CD4-positive, alpha-beta T cell treated with Interleukin-21 for 1 hour (primary cell): ENCODE measurements at places on chromosomes 4 and X.

GRCh38 chr4:142696334-142697122 is 149.6 kb downstream of the INPP4B start:
- peak; percentile 27 for DNase-seq

- DNase-seq, result no peak
Observed at GRCh38 chr4:69124941-69125340, 28.7 kb downstream of the UGT2B7 start.

DNA sequence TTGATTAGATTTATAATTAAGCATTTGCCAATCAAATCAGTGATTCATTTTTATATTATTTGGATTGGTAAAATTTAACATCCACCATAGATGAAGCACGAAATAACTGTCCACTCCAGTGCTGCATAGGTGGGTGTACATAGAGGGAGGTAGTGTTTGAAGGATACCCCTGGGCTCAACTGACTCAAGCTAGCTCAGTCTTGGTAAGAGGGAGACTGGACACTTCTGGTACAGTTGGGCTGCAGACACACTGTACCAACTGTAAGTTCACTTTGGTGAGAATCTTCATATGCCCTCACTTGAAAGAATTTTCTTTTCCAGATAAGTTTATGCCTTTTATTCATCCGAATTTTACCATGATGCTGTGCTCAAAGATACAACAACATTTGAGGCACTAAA is 48.6 kb upstream of the UGT2B15 start:
- no peak for DNase-seq

DNA sequence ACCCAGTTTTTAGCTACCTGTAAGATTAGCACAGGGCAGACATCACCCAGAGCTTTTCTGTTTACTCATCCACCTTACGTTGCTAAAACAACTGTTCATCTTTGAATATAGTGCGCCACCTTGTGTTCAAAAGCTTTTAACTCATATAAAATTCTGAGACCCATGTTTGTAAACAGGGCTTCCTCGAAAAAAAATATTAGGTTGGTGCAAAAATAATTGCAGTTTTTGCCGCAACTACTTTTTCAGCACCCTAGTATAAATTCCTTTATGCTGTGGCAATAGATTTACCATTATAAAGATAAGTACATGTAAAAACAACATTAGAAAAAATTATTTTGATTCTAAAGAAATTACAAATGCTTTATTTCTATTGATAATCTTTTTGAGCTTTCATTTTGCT is 147.9 kb downstream of the LRBA start:
- peak; percentile 85 for DNase-seq

DNA sequence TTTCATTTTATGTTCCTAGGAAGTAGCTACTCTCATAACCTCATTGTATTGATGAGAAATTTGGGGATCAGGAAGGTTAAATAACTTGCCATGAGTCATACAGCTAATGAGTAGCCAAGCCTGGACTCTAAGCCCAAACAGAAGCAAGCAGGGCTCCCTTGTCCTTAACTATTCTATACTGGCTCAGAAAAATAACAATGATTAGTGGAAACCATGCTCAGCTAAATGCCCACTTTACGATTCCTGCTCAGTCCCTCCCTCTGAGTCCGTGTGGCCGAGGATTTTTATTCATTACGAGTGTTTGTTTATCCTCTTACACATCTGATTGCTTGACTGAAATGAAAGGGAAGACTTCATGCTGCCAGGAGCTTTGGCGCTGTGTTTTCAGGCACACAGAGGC is 100.9 kb downstream of the SLC34A2 start:
- DNase-seq, result no peak

DNA sequence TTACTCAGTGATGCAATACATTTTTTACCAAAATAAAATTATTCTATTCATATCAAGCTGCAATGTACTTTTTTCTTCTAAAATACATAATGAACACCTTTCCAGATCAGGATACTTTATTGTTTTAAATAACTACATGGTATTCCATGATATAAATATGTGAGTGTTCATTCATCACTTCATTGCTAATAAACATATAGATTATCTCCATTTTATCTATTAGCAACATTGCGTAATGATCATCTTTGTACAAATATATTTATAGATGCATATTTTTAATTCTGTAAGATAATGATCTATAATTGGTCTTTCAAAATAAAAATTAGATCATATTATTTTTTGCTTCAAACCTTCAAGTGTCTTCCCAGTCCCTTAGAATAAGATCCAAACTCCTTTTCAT is 156.1 kb upstream of the HHIP start:
- DNase-seq, result no peak

DNA sequence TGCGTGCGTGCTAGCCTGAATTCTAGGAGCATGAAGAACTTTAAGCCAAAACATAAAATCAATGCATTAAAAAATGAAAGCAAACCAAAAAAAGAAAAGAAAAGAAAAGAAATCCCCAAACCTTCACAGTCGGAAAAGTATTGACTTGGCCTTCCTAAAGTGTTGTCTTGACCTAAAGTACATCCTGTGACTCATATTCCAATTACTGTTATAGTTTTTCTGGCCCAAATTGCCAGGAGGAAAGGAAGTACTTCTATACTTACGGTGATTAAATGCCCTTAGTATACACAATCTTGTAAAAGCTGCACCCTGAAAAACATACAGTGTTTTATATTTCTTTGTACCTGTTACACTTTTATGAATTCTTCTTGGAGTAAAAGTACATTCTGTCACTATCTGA is 512.8 kb downstream of the ANKRD50 start:
- no peak for DNase-seq

GRCh38 chr4:123288309-123289025 is 108.1 kb upstream of the SPRY1 start:
- DNase-seq, result no peak

GRCh38 chrX:47634871-47635575 is 5.3 kb upstream of the CFP start:
- DNase-seq, result peak; percentile 28

- peak; percentile 38 for DNase-seq
Observed at GRCh38 chrX:20066968-20067708, 49.6 kb downstream of the MAP7D2 start.

DNA sequence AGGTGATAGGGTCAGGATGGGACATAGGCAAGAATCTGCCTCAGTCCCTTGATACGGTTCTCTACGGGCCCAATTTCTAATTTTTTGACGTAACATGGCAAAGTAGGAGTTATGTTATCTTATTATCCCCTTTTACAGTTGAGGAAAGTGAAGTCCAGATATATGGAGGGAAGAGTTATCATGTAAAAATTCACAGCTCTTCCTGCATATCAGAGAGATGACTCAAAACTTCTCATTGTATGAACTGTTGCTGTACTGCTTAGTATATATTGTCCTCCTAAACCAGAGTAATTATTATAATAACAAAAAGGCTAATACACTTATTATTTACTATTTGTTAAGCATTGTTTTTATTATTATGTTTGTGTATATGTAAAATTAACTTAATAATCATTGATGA is 260.5 kb upstream of the IGFBP7 start:
- DNase-seq, result no peak

GRCh38 chrX:112941209-112941837 is 100.7 kb upstream of the AMOT start:
- no peak for DNase-seq

DNA sequence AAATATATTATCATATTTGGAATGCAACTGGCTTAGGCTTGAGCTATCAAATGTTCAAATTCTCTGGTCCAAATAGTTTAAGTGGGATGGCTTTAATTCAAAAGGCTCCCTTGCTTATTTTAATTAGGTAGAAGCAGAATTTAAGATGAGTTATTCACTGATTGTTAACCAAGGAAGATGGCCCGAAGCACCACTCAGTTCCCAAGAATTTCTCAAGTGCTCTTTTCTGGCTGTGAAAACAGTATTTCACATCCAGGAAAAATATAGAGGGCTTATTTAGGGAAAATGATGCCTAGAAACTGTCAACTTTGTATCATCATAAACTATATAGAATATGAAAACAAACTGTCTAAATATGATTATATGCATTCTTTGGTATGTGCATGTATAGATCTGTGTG is 246.5 kb upstream of the SFRP2 start:
- DNase-seq, result no peak

DNA sequence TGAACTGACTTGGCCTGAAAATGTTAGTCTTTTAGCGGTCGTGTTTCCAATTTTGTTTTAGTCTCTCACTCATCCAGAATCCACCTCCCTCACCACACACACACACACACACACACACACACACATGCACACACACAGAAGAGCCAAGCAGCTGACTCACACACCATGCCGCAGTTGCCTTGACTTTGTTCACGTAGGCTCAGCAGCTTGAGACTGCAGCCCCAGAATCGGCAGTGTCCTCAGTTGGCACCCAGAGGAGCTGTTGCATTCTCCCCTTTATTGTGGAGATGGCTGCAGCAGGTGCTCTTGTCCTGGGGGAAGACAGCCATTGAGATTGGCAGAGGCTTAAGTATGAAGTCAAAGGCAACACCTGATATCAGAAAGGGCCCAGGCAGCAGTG is 20.9 kb upstream of the XPNPEP2 start:
- no peak for DNase-seq

DNA sequence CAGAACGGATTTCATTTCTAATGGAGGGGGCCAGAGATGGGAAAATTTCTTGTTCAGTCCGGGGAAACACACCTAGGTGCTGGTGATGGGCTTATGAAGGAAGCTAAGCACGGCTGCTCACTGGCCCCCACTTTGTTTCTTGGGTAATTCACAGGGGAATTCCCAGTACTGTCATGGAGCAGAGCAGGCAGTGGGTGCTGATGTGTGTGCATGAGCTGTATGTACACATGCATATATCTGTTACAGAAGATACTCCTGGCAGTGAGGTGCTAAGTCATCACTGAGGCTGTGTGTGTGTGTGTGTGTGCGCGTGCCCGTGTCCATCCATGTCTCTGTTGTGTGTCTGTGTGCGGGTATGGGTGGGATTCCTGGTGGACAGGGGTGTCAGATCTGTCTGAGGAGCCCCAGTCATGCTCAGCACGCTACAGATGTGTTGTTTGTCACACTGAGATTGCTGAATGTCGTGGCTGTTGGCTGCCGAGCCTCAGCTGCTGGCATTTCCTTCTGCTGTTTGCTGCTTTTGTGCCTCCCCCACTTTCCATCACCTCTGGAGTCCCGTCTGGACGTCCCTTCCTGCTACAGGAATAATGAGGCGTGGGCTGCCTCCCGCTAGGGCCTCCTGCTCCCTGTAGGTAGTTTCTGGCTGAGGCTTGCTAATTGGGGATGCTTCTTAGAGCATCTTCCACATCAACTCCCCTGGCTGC is 53.3 kb downstream of the JADE1 start:
- peak; percentile 49 for DNase-seq

DNA sequence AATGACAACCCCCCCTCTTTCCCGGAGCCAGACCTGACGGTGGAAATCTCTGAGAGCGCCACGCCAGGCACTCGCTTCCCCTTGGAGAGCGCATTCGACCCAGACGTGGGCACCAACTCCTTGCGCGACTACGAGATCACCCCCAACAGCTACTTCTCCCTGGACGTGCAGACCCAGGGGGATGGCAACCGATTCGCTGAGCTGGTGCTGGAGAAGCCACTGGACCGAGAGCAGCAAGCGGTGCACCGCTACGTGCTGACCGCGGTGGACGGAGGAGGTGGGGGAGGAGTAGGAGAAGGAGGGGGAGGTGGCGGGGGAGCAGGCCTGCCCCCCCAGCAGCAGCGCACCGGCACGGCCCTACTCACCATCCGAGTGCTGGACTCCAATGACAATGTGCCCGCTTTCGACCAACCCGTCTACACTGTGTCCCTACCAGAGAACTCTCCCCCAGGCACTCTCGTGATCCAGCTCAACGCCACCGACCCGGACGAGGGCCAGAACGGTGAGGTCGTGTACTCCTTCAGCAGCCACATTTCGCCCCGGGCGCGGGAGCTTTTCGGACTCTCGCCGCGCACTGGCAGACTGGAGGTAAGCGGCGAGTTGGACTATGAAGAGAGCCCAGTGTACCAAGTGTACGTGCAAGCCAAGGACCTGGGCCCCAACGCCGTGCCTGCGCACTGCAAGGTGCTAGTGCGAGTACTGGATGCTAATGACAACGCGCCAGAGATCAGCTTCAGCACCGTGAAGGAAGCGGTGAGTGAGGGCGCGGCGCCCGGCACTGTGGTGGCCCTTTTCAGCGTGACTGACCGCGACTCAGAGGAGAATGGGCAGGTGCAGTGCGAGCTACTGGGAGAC is 1.6 kb downstream of the PCDH10 start:
- DNase-seq, result no peak

- DNase-seq, result no peak
Observed at GRCh38 chr4:71253545-71253944, 85.3 kb upstream of the SLC4A4 start.

- no peak for DNase-seq
Observed at GRCh38 chr4:36115312-36115711, 129.0 kb downstream of the ARAP2 start.

- no peak for DNase-seq
Observed at GRCh38 chrX:125175991-125176584, 143.6 kb upstream of the TEX13C start.

GRCh38 chrX:85963736-85964135 is 83.6 kb downstream of the CHM start:
- DNase-seq, result no peak

- DNase-seq, result peak; percentile 21
Observed at GRCh38 chrX:13123857-13124345, 79.5 kb upstream of the FAM9C start.
